Stimulated activated CD4-positive, alpha-beta T cell treated with anti-CD3 and anti-CD28 coated beads, Interleukin-12 subunit alpha, Interleukin-12 subunit beta, amount 100 ng/mL, for 24 hours (primary cell): ENCODE measurements at places on chromosomes 13 and 19.

DNA sequence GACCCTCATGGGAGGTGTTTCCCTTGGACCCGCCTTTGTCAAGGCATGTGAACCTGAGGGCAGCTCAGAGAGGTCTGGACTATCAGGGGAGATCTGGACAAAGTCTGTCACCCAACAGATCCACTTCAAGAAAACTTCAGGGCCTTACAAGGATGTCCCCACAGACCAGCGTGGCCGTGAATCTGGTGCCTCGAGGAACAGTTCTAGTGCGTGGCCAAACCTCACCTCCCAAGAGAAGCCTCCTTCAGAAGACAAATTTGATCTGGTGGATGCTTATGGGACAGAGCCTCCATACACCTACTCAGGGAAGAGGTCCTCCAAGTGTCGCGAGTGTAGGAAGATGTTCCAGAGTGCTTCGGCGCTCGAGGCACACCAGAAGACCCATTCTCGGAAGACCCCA, 11.5 kb downstream of the ZSCAN22 start:
- no peak for DNase-seq

- DNase-seq = no peak
Measured at GRCh38 chr19:56301886-56302620, 12.6 kb downstream of the ZSCAN5A start.

- DNase-seq = no peak
Measured at GRCh38 chr19:36488846-36489117, 579 bp downstream of the ZNF566 start.

DNA sequence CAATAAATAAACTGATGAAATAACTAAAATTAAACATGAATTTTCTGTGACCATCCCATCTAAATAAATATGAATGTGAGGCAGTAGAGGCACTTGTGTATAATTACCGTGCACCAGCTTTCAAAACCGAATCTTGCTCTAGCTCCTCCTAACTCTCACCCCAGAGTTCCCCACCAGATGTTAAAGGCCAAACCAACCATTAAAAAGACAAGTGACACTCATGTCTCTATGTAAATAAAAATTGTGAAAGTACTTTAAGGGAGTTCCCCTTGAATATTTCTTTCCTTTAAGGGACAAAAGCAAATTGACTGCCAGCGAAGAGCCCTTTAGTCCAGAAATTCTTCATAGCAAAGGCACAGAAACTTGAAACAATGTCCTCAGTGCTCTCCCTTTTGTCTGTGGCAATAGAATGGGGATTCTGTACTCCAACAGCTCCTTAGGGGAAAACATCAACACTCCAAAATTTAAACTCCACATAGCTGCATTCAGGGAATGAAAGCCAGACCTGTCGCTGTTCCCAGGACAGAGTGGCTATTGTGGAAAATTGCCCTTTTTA, 101.7 kb upstream of the SOX21 start:
- DNase-seq = no peak

- no peak for DNase-seq
Measured at GRCh38 chr19:11737964-11738745, 591 bp downstream of the ZNF823 start.

DNA sequence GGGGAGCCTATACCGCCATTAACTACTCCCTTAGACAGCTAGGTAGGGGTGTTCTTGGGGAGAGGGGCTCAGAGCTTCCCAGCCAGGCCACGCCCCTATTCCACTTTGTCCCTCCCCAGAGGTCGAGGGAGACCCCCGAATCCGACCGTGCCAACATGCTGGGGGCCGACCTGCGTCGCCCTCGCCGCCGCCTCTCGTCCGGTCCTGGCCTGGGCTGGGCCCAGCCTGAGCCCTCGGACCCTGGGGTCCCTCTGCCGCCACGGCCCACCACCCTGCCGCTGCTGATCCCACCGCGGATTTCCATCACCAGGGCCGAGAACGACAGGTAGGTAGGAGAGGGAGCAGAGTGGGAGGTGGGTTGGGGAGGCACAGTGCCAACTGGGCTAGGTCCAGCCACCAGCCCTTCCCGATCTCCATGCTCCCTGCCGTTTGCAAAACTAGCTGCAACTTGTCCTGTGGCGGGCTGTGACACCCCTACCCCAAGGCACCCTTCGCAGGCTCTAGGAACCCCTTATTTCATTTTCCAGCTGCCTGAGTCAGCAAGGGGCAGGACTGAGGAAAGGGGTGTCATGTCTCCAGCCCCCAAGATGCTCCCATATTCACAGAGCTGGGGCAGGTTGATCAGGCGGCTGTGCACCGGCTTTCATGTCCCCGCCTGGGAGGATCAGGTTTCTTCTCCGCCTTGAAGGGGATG, 2.6 kb upstream of the PDE4A start:
- no peak for DNase-seq

- DNase-seq = no peak
Measured at GRCh38 chr13:59641817-59642216, 521.9 kb downstream of the DIAPH3 start.

DNA sequence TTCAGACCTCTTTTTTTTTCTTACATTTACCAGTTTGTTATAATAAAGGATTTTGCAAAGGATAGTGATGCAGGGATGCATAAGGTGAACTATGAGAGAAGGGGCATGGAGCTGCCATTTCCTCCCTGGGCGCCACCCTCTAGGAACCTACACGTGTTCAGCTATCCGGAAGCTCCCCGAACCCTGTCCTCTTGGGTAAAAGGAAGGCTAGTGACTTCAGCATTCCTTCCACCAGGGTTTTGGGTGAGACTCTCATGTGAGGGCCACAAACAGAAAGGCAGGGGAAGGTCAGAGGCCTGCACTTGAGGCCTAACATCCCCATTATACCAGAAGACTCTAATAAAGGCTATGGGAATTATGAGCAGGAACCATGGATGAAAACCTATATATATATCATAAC, 57.3 kb downstream of the IFT88 start:
- no peak for DNase-seq

DNA sequence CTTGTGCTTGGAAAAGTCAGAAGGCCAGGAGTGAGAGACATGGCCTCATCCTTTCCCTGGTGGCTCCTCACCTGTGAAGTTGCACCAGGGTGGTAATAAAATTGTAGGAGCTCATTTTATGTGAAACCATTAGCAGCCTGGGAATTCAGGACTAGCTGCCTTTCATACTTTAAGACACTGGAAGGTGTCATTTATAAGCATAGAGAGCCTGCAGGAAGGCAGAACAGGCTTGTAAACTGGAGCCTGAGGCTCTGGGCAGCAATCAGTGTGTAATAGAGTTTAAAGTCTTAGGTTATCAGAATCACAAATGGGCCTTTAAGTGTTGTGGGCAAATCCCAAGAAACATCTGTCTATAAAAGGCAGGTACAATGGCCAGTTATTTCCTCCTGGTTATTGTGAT, 127.2 kb downstream of the TM9SF2 start:
- no peak for DNase-seq

GRCh38 chr13:97306645-97307044, 84.5 kb downstream of the MBNL2 start:
- no peak for DNase-seq

GRCh38 chr19:32580901-32581704, at the start of gene PDCD5:
Gene PDCD5 (plus strand): TSS chr19:32581190. CDS start chr19:32581262, 72 bp downstream.
- peak; percentile 95 for DNase-seq

- DNase-seq = no peak
Measured at GRCh38 chr19:36142496-36142895, 2.6 kb downstream of the CAPNS1 start.

DNA sequence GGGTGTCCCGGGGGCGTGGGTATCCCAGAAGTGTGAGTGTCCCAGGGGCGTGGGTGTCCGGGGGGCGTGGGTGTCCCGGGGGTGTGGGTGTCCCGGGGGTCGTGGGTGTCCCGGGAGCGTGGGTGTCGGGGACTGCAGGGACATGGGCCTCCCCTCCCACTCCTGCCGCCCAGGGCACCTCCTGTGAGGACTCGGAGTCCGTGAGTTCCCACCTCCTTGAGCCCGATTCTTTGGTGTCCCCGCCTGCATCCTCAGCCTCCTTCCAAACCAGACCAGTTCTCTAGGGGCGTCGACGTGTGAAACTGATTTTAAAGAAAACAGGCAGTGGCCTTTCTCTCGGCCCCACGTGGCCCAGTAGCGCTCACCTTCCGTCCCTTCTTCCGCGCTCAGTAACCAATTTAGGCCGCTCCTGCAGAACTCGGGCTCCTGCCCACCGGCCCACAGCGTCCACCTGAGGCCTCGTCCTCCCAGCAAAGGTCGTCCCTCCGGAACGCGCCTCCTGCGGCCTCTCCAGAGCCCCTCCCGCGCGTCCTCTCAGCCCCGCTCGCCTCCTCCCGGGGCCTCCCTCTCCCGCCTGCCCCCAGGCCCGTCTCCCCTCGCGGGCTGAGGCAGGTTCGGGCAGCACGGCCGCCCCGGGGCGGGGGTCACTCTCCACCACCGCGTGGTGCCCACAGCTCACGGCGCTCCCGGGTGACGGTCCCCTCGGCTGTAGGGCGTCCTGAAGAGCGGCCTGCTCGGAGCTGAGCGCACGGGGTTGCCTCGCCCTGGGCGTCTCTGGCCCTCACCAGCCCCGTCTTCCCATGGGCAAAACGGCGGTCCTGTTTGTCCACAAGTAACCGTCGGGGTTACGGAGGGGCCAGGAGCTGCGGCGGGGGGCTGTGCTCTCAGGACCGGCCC, 3.8 kb downstream of the F7 start:
- DNase-seq = no peak

DNA sequence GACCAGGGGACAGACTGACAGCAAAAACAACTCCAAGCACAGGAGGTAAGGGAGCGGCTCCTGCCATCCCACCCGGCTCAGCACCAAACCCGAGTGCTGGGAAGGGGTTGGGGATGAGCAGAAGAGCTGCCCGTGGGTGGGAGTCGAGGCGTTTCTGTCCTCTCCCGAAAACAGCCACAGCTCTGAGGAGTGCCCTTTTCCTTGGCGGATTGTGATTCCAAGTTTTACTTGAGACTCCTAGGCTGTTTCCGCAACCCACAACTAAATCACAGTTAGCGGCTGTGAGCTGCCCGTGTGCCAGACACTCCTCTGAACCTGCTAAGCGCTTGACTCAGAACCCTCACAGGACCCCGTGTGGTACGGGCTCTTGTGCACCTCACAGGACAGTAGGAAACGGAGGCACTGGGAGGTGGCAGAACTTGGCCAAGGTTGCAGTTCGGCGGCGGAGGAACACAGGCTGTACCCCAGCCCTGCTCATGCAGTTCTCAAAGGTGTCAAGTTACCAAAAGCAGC, 21.4 kb downstream of the CFAP97D2 start:
- no peak for DNase-seq

DNA sequence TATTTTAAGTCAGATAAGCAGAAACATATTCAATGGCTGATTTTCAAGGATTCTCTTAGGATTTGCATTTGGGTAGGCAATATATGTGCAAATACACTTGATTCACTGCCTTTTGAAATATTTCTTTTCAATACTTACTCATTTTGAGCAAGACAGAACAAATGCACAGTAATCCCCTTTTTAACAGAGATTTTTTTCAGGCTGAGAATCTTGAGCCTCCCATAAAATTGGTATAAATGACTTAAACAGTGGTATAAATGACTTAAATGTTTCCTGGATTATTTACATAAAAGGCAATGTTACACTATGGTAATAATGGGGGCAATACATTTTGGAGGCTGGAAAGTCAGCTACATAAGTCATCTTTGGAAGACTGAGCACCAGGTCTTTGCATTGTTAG, 389.0 kb downstream of the OLFM4 start:
- DNase-seq = no peak

GRCh38 chr13:48220981-48221685, 11.9 kb upstream of the ITM2B start:
- DNase-seq = no peak

DNA sequence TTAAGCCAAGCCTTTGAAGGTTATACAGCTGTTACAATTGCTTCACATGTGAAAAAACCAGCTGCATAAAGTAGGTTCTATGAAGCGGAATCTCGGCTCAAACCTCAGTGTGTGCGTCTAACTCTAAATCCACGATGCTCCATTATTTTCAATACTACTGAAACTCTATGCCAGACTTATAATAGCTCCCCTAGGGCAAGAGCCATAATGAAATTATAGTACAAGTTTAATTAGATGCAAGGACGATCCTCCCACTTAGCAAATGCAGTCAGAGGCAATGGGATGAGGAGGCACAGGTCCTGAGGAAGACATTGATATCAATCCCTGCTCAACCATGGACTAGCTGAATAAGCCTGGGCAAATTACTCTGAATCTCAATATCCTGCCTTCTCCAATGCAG, 31.1 kb downstream of the SLC7A1 start:
- no peak for DNase-seq

- no peak for DNase-seq
Measured at GRCh38 chr13:67771106-67771505, 541.0 kb upstream of the PCDH9 start.

DNA sequence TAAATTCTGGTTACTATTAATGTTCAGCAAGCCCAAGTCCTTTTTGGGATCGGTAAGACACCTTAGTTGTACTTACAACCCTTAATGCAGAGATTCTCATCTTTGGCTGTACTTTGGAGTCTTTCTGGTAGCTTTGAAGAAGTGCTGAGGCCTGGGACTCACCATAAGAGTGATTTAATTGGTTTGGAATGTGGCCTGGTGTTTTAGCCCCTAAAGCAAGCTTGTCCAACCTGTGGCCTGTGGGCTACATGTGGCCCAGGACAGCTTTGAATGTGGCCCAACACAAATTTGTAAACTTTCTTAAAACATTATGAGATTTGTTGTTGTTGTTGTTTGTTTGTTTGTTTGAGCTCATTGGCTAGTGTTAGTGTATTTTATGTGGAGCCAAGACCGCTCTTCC, 215.3 kb downstream of the ZIC5 start:
- DNase-seq = no peak

GRCh38 chr13:114071410-114071809, 61.0 kb downstream of the RASA3 start:
- DNase-seq = no peak

GRCh38 chr19:12689581-12690216, 1.9 kb downstream of the GNG14 start:
- DNase-seq = no peak

DNA sequence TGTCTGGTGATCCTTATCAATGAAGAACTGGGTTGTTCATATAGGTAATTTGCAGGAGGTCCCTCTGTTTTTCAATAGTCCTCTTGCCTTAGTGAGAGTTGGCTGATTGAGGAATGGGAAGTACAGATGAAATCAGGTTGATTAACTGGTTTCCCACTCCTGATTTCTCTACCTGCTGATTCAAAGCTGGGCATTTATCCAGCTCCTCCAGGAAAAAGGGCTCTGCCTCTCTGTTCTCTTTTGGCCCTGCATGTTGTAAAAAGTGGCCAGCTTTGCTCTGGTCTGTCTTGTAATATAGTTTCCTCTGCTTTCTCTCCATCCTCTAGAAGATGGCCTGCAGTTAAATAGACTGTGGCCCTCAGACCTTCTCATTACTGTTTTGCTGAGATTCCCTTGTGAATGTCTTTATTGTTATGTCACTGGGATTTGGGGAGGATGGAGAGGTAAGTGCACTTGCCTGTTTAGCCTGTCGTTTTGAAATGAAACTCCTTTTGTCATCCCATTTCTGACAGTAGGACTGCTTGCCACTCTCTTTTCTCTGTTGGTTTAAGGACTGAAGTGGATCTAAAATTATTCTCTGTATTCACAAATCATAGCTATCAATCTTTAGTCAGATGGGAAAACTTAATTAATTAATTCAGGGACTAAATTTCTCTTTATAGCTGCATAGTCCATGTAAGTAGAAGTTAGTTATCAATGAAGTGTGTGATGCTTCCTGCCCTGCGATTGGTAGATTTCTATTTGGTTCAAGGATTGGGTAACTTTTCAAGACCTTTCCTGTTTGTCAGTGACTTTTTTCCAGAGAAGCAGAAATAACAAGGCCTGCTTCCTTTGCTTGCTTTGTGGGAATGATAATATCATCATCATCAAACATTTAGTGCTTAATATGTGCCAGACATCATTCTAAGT, 28.5 kb downstream of the GARRE1 start:
- DNase-seq = no peak
